CD4-positive, alpha-beta T cell treated with Interleukin-6 at 100 ng/mL for 8 hours (primary cell): ENCODE measurements at places on chromosomes 6 and 20.
A peak's percentile ranks its signal among the peaks of the same experiment; 100 is the strongest.

- peak; percentile 44 for DNase-seq
Observed at GRCh38 chr6:30483677-30484279, 5.5 kb upstream of the HLA-E start.

GRCh38 chr6:130132286-130132701, 90.5 kb downstream of the SAMD3 start:
- DNase-seq = peak; percentile 67

GRCh38 chr6:23145781-23146180, 576.4 kb downstream of the HDGFL1 start:
- DNase-seq = no peak

GRCh38 chr20:61886721-61887595, 178.7 kb downstream of the TAF4 start:
- DNase-seq = peak; percentile 16

- no peak for DNase-seq
Observed at GRCh38 chr20:63082308-63082938, 75.7 kb upstream of the BHLHE23 start.

GRCh38 chr6:4349323-4349722, 213.9 kb upstream of the ECI2 start:
- no peak for DNase-seq
